ENCODE measurements at places on chromosomes 4 and X.

DNA sequence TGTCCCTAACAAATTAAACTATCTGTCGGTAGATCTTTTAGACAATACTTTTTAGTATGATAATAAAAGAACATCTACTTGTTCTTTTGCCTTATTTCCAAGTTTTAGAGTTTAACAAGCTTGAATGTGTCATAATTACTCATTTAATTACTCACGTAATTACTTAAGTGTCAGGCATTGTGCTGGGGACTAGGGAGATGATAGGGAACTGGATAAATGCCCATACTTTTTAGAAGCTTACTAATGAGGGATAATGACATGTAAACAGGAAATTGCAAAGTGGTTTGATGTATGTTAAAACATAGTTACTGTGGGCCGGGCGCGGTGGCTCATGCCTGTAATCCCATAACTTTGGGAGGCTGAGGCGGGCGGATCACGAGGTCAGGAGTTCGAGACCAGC, 158.3 kb downstream of the DMD start:
- no peak for DNase-seq

DNA sequence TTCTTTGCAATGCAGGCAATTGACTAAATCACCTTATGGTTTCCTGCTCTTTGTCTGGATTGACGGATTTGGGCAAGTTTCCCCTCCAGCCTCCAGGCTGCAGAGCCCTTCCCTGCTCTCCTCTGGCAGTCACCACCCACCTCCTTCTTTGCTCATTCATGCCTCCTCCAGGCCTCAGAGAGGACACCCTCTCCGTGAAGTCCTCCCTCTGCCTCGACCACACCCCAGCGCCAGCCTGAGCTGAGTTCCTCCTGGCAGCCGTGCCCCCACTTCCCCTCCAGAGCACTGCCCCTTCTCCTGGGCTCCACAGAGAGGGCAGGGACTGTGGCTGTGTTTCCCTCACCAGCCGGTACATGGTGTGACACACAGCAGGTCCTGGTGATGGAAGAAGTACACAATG, 53.7 kb downstream of the DCTD start:
- DNase-seq, result no peak

- no peak for DNase-seq
Observed at GRCh38 chr4:180057891-180058671, 2185.1 kb upstream of the TENM3 start.

DNA sequence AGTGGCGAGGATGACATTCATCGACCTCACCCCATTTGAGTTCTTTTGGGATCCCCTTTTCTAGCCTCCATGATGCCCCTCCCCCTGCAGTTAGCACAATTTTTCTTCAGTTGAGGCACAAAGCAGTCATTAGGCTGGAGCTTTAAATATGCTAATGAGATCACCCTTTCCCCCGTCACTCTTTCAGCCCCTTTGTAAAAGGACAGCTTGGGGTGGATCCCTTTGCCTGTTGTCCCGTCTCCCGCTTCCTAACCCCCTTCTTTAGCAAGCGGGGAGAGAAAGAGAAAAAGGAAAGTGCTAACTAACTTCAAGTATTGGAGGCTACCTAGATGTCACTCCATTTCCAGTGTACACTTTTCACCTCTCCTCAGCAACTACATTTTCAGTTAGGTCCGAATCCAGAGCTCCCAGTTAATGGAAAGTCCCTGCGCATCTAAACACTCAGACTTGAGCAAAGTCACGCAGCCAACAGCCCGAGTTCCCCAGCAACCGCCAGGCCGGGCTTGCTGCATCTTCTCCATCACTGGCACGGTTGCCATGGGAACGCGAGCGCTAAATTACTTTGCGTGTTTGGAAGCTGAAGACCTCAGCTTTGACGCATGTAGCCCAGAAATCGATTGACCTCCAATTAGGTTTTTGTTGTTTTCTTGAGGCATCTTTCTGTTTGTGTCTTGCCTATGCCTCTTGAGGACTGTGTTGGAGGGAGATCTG, 76.8 kb downstream of the RTL5 start:
- DNase-seq, result no peak

DNA sequence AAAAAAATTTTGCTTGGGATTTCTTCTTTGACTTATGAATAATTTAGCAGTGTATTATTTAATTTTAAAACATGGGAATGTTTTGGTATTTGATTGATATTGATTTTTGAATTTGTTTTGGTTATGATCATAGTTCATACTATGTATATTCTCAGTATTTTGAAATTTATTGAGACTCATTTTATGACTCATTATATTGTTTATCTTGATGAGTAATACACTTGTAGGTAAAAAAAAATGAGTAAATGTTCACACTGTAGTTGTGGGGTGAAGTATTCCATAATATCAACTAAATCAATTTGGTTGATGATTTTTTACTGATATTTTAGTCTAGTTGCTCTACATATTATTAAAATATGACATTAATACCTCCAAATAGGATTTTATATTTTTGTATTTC, 1142.2 kb downstream of the ADGRL3 start:
- no peak for DNase-seq

DNA sequence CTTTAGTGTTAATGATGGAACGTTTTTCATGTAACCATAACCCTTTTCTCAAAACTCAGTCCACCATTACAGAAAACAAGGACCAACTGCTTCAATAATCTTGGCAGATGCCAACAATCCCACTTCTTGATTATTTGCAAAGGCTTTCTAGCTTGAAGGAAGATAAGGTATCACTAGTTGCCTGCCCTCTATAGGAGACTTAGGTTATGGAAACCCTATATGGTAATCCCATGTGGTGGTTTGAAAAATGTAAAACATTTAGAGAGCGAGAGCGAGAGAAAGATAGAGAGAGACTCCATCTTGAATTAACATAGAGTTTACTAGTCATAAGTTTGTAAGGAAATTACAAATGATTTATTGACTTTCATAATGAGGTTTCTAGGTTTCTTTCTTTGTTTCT, 1627.5 kb upstream of the TENM3 start:
- DNase-seq, result no peak

Data from stimulated activated CD8-positive, alpha-beta memory T cell treated with anti-CD3 and anti-CD28 coated beads, Interleukin-2, amount 100 ng/mL, for 48 hours (primary cell).